Testis (tissue), 5 donors: ENCODE measurements at places on chromosomes 5 and 9. TPM values are rescaled to one million over a fixed set of nuclear protein-coding genes. Genes with fewer than 3 reads are reported as not detected.

Gene OR1Q1
- total RNA-seq, result not detected

Gene LRRC19
- not detected for total RNA-seq

Gene SMIM33
- 0.16 TPM for total RNA-seq

Gene CDH10
- 1.4 TPM for total RNA-seq

Gene CD274
- total RNA-seq, result 1.5 TPM

DNA sequence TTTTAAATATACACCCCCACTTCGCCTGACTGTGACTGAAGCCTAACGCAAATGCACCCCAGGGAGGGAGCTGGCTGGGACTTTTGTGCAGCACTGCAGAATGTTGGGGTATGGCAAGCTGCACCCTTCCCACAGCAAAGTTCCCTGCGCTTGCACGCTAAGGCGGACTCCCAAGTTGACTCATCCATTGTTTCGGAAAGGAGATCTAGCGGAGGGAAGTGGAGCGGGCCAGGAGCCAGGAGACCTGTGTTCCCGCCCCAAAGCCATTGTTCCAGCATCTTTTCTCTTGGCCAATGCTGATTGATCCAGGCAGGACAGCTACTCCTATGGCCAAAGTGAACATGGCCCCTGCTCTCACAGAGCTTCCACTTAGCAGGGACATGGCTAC, 202.9 kb downstream of the AOPEP start:
- no peaks in the 10 kb centered on the region for H3K36me3 ChIP-seq
- no peak for DNase-seq
- H3K4me3 ChIP-seq, result no peak overlapping the region
- no peaks in the 10 kb centered on the region for H3K27me3 ChIP-seq
- no peaks in the 10 kb centered on the region for H3K4me1 ChIP-seq

DNA sequence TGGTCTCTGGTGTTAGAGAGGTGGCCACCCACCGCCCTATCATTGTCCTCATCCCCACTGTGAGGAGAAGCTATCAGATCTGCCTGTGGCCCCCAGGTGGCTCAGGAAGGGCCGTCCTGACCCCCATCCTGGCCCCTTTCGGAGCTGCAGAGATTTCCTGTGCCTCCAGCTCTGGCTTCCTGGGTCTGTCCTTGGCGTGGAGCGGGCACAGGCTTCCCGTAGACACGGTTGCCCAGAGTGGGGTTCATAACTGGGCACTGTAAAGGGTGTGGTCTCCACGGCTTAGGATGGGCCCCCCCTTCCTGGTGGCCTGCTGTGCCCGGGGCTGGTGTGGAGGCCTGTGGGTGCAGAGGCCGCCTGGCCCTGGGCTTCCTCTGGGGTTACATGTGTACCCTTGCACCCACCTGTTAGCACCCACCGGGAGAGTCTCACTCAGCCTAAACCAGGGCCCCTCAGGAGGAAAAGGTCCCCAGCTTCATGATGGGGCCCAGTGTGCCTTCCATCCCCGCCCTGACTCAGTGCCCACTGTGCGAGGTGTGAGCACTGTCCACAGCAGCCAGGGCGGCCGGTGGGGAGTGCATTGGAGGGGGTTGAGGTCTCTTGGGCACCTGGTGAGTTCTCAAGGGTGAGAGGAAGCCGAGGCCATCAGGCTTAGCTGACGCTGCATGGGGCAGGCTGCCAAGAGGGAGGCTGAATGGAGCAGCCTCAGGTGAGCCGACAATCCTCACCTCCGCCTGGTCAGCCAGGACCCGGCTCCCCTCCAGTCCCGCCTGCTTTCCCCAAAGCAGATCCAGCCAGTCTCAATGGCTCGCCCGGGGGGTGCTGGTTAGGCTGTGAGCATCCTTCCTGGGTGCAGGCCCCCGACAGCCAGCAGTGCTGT, 15.3 kb upstream of the AJM1 start:
- H3K27me3 ChIP-seq, result no peaks in the 10 kb centered on the region
- no peaks in the 10 kb centered on the region for H3K4me1 ChIP-seq
- H3K27ac ChIP-seq, result no peak overlapping the region
- no peaks in the 10 kb centered on the region for H3K36me3 ChIP-seq

- no peak overlapping the region for H3K4me3 ChIP-seq
- H3K27ac ChIP-seq, result no peak overlapping the region
- H3K27me3 ChIP-seq, result no peaks in the 10 kb centered on the region
- H3K4me1 ChIP-seq, result no peaks in the 10 kb centered on the region
Measured at GRCh38 chr5:116696366-116696765, 121.7 kb upstream of the SEMA6A start.

GRCh38 chr5:135266303-135266635, 132.8 kb downstream of the MACROH2A1 start:
- no peak for DNase-seq
- H3K4me1 ChIP-seq, result no peaks in the 10 kb centered on the region

- H3K4me3 ChIP-seq, result peak overlapping the region; percentile 64
- peak; percentile 24 for DNase-seq
- H3K4me1 ChIP-seq, result no peaks in the 10 kb centered on the region
- H3K36me3 ChIP-seq, result no peaks in the 10 kb centered on the region
- H3K27ac ChIP-seq, result peak overlapping the region; percentile 68
- no peaks in the 10 kb centered on the region for H3K27me3 ChIP-seq
Measured at GRCh38 chr5:69492923-69493395, 369 bp downstream of the OCLN start.

- no peak overlapping the region for H3K4me3 ChIP-seq
- H3K4me1 ChIP-seq, result peaks cover 7% of the 10 kb centered on the region
- no peaks in the 10 kb centered on the region for H3K36me3 ChIP-seq
- no peak overlapping the region for H3K27ac ChIP-seq
- no peak for DNase-seq
Measured at GRCh38 chr9:77820293-77820954, 172.3 kb upstream of the GNA14 start.

GRCh38 chr5:64587370-64587769, 81.6 kb downstream of the RGS7BP start:
- H3K27me3 ChIP-seq, result no peaks in the 10 kb centered on the region
- no peaks in the 10 kb centered on the region for H3K36me3 ChIP-seq
- peak overlapping the region; percentile 50 for H3K27ac ChIP-seq
- no peak overlapping the region for H3K4me3 ChIP-seq
- peaks cover 8% of the 10 kb centered on the region for H3K4me1 ChIP-seq

DNA sequence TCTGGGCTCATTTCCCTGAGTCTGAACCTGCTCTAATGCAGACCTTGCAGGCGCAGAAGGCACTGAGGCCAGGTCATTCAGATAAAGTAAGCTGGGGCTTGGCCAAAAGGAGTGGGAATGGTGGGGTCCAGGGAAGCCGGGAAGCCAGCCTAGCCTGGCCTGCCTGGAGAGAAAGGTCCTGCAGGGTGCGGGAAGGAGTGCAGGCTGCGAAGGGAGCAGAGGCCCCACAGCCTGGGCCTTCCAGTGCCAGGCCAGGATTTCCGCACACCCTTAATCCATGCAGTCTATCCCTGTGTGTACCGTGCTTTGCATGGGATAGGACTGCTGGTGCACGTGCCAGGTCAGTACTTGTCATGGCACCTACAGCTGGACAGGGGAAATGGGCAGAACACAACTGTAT, 3.6 kb upstream of the STING1 start:
- no peaks in the 10 kb centered on the region for H3K27me3 ChIP-seq
- no peaks in the 10 kb centered on the region for H3K36me3 ChIP-seq
- no peak overlapping the region for H3K27ac ChIP-seq
- H3K4me1 ChIP-seq, result peaks cover 13% of the 10 kb centered on the region

- DNase-seq, result no peak
- H3K27ac ChIP-seq, result no peak overlapping the region
- H3K36me3 ChIP-seq, result no peaks in the 10 kb centered on the region
- H3K27me3 ChIP-seq, result no peaks in the 10 kb centered on the region
- no peak overlapping the region for H3K4me3 ChIP-seq
Measured at GRCh38 chr5:37055383-37055990, 178.9 kb downstream of the NIPBL start.

- peak; percentile 97 for DNase-seq
- H3K36me3 ChIP-seq, result no peaks in the 10 kb centered on the region
- H3K4me3 ChIP-seq, result peak within 1 kb of the TSS; percentile 16
- no peak within 1 kb of the TSS for H3K27ac ChIP-seq
Measured at GRCh38 chr5:58582803-58583491, at the start of gene RAB3C. Gene RAB3C, plus strand, starts transcription at chr5:58583075. Its CDS starts 134 bp downstream, at chr5:58583209.
